ENCODE measurements at places on chromosomes 7 and 10. TPM values are rescaled to one million over a fixed set of nuclear protein-coding genes. Genes with fewer than 3 reads are reported as not detected.

Gene GHRHR
- total RNA-seq, result 5.9 TPM

Gene OPALIN
- not detected for total RNA-seq

Gene PNLIPRP1
- total RNA-seq, result not detected

Gene GDI2
- 351 TPM for total RNA-seq

Gene SH2D4B
- total RNA-seq, result not detected

Gene SNCG
- total RNA-seq, result 5.5 TPM

Gene OPTN
- 16.1 TPM for total RNA-seq

DNA sequence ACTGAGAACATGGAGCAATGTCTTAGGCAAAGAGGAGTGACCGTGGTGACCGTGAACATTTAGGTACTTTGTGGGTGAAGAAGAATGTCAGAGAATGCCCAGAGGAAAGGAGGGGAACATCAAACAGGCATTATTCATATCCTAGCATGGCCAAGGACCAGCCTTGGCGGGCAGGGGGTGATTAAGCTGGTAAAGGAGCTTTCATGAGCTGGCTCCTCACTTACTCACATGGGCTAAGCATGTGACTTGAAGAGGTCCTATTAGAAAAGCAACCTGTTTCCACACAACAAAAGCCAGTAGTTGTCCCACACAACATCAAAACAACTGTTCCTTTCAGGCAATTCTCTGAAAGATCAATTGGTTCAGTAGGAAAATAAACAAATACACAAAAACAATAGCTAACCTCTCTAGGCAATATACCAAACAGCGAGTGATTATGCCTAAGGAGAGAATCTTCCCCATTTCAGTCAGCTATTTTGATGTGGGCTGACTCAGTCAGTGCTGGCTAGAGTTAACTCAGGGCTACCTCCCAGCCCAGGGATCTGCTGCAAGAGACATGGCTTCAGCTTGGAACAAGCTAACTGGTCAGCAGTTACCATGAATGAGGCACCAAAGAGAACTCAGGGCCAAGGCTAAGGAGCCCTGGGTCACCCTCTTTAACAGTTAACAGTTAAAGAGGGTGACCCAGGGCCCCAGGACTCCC, 283.5 kb downstream of the ARHGAP12 start:
- no peak for DNase-seq
- H3K36me3 ChIP-seq, result no peaks in the 10 kb centered on the region
- H3K27ac ChIP-seq, result no peak overlapping the region
- no peaks in the 10 kb centered on the region for H3K4me1 ChIP-seq

- no peak overlapping the region for H3K27ac ChIP-seq
- no peak overlapping the region for H3K4me3 ChIP-seq
- H3K27me3 ChIP-seq, result no peaks in the 10 kb centered on the region
- H3K4me1 ChIP-seq, result no peaks in the 10 kb centered on the region
- H3K36me3 ChIP-seq, result no peaks in the 10 kb centered on the region
- DNase-seq, result no peak
Measured at GRCh38 chr10:27661514-27662286, 83.9 kb downstream of the MKX start.

DNA sequence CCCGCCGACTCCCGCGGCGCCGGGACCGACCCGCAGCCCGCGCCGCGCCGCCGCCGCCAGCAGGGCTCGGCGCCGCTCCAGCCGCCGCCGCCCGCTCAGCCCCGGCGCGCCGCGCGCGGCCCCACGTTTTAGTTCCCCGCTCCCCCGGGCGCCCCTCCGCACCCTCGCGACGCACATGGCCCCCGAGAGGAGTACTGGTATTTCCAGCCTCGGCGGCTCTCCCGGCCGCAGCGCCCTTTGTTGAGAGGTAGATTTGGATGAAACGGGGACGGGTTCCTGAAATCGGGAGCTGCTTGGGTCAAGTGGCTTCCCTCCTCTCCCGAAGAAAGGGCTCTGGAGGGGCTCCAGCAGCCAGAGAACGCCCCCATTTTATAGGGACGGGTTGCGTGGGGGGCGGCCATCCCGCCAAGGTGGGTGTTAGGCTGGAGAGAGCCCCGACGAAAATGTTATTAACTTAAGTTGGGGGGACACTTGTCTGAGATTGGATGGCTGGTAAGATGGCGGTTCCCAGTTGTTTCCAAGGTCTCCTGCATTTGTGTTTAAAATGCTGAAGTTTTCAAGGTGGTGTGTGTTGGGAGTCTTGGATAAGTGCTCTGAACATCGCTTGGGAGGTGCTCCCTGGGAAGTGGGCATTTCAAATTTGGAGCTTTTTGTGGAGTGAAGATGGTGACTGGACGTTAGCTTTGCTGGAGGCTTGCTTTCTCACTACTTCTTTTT, 1.2 kb downstream of the BMI1 start:
- H3K27ac ChIP-seq, result no peak overlapping the region
- peak; percentile 46 for DNase-seq
- peaks cover 59% of the 10 kb centered on the region for H3K27me3 ChIP-seq
- H3K36me3 ChIP-seq, result no peaks in the 10 kb centered on the region
- peaks cover 5% of the 10 kb centered on the region for H3K4me1 ChIP-seq

- no peaks in the 10 kb centered on the region for H3K4me1 ChIP-seq
- H3K27me3 ChIP-seq, result no peaks in the 10 kb centered on the region
- H3K36me3 ChIP-seq, result no peaks in the 10 kb centered on the region
- no peak overlapping the region for H3K27ac ChIP-seq
- DNase-seq, result no peak
- H3K4me3 ChIP-seq, result no peak overlapping the region
Measured at GRCh38 chr10:67385566-67385965, 310.4 kb downstream of the CTNNA3 start.

GRCh38 chr7:46524350-46524749, 603.3 kb upstream of the IGFBP3 start:
- no peaks in the 10 kb centered on the region for H3K27me3 ChIP-seq
- H3K27ac ChIP-seq, result no peak overlapping the region
- H3K36me3 ChIP-seq, result peaks cover 13% of the 10 kb centered on the region
- H3K4me3 ChIP-seq, result no peak overlapping the region
- DNase-seq, result no peak

DNA sequence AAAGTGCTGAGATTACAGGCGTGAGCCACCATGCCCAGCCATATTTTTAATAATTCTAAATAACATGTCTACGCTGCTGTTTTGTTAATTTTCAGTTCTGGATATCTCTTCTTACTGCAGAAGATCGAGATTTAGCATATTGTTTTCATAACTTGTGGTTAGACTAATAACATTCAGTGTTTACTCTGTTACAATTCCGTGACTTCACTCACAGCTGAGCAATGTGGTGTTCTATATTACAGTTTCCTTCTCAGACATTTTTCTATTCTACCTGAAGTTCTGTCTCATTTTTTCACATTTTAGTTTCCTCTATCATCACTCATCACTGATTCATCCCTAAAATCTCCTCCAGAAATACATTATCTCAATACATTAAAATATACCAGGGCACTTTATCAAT, 10.9 kb downstream of the RNF32 start:
- peaks cover 33% of the 10 kb centered on the region for H3K36me3 ChIP-seq
- no peak overlapping the region for H3K4me3 ChIP-seq
- H3K4me1 ChIP-seq, result no peaks in the 10 kb centered on the region
- H3K27me3 ChIP-seq, result no peaks in the 10 kb centered on the region
- no peak for DNase-seq
- no peak overlapping the region for H3K27ac ChIP-seq

DNA sequence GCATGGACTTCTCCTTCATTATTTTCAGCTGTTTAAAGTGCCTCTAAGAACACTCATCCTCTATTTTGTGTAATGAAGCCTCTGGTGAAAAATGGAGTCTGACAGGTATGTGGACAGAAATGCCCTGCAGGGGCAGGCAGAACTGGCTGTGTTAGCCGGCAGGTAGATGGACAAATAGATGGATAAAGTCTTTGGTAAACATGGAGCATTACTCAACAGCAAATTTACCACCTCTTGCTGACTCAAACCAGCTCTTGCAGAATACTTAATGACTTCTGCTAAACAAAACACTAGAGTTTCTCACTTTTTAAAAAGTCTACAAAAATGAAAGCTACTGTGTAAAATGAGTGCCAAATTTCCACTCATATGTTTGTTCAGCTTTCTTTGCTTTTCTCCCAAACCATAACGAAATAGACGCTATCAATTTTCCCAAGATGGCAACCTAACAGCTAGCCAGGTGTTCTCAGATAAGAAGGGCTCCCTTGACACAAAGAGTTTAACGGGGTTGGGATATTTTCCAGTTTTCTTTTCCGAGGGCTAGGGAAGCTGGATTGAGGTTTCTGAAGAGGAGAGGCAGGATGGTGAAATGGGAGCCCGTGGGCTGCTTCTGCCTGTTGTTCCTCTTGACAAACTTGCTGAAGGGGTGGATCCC, 71.9 kb upstream of the HABP2 start:
- no peak overlapping the region for H3K27ac ChIP-seq
- H3K36me3 ChIP-seq, result peaks cover 20% of the 10 kb centered on the region
- H3K4me1 ChIP-seq, result no peaks in the 10 kb centered on the region
- H3K4me3 ChIP-seq, result no peak overlapping the region

DNA sequence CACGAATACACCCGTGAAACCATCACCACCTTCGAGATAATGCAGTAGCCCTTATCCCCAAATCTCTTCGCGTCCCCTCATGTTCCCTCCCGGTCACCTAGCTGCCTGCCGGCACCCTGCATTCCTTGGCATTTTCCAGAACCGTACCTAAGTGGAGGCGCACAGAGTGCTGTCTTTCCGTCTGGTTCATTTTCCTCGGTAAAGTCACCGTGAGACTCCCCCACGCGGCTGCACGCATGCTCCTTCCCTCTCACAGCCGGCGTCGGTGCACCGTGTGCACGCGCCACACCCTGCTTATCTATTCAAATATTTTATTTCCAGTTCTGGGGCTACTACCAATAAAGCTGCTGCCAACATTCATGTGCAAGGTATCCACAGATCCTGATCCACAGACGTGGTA, 65.5 kb upstream of the NKX6-2 start:
- DNase-seq, result peak; percentile 23
- H3K36me3 ChIP-seq, result no peaks in the 10 kb centered on the region
- no peaks in the 10 kb centered on the region for H3K27me3 ChIP-seq
- H3K27ac ChIP-seq, result no peak overlapping the region

GRCh38 chr7:12770227-12770975, 83.0 kb downstream of the ARL4A start:
- peak overlapping the region; percentile 11 for H3K4me3 ChIP-seq
- H3K27ac ChIP-seq, result peak overlapping the region; percentile 61
- peaks cover 4% of the 10 kb centered on the region for H3K4me1 ChIP-seq
- DNase-seq, result no peak
- H3K36me3 ChIP-seq, result peaks cover 11% of the 10 kb centered on the region

DNA sequence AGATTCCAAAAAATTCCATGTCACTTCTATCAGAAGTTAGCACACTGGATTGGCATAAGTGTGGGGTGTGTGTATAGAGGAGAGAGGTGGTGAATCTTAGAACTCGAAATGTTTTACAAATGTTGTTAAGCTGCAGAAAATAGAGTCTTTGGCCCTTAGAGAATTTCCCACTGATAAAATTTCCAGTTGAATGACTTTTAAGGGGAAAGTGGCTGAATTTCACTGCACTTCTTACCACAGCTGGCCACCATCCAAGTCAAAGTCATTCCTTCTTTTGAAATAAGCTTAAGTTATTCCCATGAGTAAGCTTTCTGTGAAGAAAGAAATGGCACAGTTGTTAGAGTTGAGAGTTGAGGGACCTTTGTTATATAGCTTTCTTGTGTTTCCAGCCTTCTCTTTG, 13.9 kb downstream of the VCL start:
- no peaks in the 10 kb centered on the region for H3K4me1 ChIP-seq
- DNase-seq, result no peak
- H3K27me3 ChIP-seq, result no peaks in the 10 kb centered on the region
- no peak overlapping the region for H3K27ac ChIP-seq
- peaks cover 22% of the 10 kb centered on the region for H3K36me3 ChIP-seq

DNA sequence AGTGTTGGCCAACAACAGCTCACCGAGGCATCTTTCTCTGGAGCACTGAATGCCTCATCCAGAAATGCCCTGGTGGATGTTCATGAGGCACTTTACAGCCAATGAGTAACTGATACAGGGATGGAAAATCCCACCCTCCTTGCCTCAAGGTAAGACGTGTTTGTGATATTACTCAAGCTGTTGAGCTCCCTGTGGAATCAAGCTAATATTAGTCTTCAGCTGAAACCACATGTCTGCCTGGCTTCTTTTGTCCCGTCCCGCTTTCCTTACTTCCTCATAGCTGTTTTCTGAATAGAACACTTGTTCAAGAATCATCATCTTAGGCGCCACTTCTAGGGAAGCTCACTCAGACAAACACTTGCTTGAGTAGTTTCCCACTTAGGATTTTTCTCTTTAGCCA, 422.4 kb downstream of the INHBA start:
- no peak overlapping the region for H3K4me3 ChIP-seq
- no peaks in the 10 kb centered on the region for H3K27me3 ChIP-seq
- no peaks in the 10 kb centered on the region for H3K4me1 ChIP-seq
- no peak for DNase-seq

GRCh38 chr10:120538091-120538490, 81.1 kb downstream of the PLPP4 start:
- DNase-seq, result no peak
- no peak overlapping the region for H3K4me3 ChIP-seq
- no peak overlapping the region for H3K27ac ChIP-seq
- H3K27me3 ChIP-seq, result no peaks in the 10 kb centered on the region
- H3K4me1 ChIP-seq, result no peaks in the 10 kb centered on the region

GRCh38 chr7:112495810-112496462, 15.1 kb downstream of the LSMEM1 start:
- peak; percentile 60 for DNase-seq
- no peaks in the 10 kb centered on the region for H3K4me1 ChIP-seq
- no peaks in the 10 kb centered on the region for H3K36me3 ChIP-seq
- H3K4me3 ChIP-seq, result no peak overlapping the region

DNA sequence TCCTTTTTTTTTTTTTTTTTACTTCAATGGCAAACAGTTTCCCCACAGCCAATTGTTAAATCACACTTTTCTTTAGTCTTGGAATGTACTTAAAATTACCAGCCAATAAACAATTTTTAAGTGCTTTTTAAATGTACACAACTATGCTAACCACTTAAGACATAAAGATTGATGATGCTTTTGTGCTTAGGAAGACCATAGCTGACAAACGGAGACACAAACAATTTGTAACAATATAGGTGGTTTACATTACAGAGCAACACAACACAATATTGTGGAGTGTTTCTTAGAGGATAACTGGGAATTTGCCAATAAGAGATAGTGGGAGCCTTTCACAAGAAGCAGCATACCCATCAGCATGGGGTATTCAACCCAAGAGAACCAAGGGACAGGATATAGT, 798.5 kb upstream of the IGFBP3 start:
- no peaks in the 10 kb centered on the region for H3K27me3 ChIP-seq
- no peaks in the 10 kb centered on the region for H3K36me3 ChIP-seq
- DNase-seq, result no peak
- H3K27ac ChIP-seq, result no peak overlapping the region

All from H9 (cell line).